GM04503 (cell line): ENCODE measurements at places on chromosomes 7 and 10.
A peak's percentile ranks its signal among the peaks of the same experiment; 100 is the strongest.

DNA sequence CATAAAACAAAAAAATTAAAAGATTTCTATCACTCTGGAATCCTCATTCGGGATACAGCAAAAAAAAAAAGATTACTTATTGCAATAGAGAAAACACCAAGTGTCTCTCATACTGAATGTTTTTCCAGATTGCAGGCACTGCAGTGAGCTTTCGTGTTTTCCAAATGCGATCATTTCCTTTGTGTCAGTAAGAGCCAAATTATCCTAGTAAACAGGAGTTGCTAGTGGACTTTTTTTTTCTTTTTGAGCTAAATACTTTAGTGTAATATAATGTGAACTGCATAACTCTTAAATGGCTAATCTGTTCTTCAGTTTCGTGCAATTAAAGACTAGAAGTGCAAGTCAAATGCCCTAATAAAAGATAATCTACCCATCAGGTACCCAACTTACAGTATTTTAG is 44.4 kb upstream of the TOMM7 start:
- peak; percentile 92 for DNase-seq

DNA sequence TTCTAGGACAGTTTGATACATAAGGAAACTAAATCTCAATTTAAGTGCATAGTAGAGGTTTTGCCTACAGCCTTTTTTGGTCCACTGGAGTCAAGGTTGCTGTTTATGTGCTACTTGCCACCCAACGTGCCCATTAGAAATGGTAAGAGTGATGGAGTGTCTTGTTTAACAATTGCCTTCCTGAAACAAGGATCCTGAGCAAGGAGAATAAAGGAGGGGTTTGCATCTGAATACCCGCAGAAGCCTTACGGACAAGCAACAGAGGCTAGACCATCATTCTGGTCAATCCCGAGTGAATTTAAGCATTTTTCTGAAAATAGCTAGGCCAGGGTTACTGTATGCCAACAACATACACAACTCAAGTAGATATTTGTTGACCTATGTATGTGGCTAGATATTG is 63.6 kb downstream of the MARCHF5 start:
- DNase-seq: no peak

GRCh38 chr7:149884541-149884940 is 10.8 kb downstream of the ATP6V0E2 start:
- no peak for DNase-seq

GRCh38 chr7:26854876-26855855 is 9.2 kb downstream of the SKAP2 start:
- no peak for DNase-seq

- DNase-seq: no peak
Observed at GRCh38 chr7:2474813-2475677, 1.2 kb downstream of the GRIFIN start.

- DNase-seq: no peak
Observed at GRCh38 chr10:34346516-34347100, 468.5 kb downstream of the PARD3 start.

DNA sequence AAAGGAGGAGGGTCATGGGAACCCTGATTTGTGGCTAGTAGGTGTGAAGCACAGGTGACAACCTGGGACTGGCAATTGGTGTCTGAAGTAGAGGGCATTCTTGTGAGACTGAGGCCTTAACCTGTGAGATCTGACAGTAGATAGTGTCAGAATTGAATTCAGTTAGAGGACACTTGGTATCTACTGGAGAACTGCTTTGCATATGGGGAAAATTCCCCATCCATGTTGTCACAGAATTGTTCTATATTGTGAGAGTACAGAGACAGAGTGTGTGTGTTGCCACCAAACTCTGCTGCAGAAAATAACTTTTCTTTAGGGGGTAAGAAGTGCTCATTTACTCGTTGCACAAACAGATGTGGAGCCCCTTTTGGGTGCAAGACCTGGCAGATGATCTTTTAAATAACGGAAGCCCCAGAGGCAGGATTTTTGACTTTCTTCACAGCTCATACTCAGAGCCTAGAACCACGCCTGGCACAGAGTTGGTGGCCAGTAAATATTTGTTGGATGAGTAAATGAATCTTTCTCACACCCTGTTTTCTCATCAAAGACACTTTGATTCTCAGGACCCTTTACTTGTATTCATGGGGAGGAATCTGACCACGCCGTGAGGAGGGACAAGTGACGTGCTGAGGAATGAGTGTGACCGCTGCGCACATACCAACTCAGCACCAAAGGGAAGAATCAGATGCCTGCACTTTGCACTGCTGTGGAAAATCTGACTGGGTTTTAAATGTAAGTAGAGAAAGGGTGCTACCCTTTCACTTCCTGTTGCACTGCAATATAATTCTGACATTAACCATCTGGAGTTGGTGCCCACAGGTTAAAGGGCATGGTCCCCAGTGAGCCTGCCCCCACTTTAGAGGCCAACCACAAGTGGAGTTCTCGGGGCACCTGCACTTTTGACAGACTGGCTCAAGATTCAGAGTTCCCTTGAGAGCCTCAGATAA is 39.2 kb upstream of the SDHAF3 start:
- no peak for DNase-seq

DNA sequence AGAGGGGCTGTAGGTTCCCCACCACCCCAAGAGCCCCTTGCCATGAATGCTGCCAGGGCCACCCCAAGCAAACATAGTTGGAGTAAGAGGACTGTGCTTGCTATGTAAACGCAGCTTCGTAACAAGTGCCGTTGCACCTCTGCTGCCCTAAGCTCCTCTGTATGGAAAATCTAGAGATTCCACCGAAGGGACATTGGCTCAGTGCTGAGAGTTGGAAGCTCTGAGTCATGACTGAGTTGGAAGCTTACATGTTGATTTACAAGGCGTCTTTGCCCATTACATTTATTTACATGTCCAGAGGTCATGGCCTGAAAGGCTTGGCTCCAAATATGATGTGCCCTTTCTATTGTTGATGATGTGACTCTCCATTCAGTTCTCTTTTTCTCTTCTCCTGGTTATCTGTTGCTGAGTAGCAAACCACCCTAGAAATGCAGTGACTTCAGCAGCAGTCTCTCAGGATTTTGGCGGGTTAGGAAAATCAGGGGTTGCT is 233.1 kb upstream of the TCF7L2 start:
- peak; percentile 11 for DNase-seq

GRCh38 chr10:110730345-110731050 is 86.4 kb downstream of the RBM20 start:
- no peak for DNase-seq

DNA sequence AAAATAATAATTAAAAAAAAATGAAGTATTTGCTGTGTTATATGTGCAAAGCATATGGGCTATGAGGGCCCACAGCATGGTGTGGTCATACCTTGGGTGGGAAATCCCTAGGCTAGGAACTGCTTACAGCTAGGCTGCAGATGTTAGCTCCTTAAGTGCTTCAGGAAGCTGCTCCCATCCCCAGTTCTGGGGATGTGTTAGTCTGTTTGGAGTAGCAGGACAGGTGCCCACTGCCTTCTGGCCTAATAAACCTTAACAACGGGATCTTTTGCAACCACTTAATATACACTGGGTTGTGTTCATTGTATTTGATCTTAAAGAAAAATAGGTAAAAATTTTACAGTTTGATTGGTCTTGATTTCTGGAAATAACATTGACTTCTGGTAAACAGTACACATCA is 46.3 kb downstream of the HK1 start:
- DNase-seq: no peak

DNA sequence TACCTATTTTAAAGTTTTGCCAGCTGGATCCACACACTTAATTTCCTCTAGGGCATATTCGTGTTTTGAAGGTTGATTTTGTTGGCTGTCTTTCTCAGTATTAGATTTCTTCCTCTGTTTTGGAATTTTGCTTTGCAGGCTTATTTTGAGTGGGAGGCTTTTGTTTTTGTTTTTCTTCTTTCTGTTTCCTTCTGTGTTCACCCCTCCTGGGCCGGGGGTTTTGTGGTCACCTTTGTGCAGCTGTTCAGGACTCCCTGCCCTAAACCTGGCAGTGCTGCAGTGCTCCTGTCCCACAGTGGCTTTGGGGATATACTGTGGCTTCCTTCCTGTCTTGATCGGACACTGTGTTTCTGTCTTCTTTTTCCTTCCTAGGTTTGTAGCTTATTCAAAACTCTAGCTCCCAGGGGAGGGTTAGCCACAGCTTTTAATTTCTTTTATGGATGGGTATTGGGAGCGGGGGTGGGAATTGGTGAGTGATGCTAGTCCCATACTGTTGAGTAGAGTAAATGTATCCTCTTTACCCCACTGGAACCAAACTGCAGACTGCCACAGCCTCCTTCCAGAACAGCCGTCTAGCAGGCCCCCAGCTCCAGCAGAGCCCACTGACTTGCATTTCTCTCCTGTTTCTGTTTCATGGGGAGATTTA is 228.7 kb upstream of the FZD8 start:
- no peak for DNase-seq

DNA sequence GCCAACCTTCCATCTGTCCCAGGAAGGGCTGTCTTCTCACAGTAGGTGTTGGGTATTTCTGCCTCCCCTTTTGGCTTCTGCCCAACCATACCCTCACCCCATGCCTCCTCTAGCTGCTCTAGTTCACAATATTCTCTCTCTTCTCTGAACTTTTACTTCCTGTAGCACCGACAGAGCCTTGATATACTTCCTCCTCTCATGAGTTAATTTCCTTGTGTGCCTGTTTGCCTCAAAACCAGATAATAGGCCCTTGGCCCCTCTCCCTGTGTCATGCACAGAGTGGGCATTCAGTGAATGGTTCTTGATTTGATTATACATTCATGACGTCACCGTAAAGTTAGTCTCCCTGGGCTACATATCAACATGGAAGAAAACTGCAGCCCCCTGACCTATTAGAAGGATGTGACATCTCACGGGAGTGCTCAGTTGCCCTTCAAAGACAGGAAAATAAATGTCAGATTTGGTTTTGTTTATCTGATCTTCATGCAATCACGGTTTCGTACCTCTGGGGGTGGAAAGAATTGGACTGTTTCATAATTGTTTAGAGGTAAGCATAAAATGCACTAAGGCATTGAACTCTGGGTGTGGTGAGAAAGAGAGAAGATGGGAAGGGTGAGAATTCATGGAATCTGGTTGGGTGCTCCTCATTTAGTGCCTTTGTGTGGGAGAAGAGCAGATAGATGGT is 127.7 kb downstream of the ITIH5 start:
- no peak for DNase-seq
